ENCODE measurements at places on chromosomes 16 and 17.

DNA sequence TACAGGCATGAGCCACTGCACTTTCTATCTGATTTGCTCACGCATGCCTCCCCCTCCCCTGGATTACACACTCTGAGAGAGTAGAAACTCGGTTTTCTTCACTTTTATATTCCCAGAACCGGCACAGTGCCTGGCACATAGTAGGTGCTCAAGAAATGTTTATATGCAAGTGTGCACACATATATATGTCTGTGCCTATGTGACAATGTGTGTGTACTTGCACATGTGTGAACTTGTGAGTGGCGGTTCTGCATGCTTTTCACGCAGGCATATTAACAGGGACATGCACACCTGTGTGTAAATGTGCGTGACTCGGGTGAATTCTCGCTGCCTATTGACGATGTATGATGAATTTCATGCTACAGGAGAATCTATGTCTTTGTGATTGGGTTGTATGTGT is 22.1 kb upstream of the IL21R start:
- DNase-seq, result no peak

GRCh38 chr16:4769306-4769638 is 2.3 kb upstream of the ZNF500 start:
- no peak for DNase-seq

- DNase-seq, result no peak
These were observed 125.8 kb downstream of the DYNLRB2 start for GRCh38 chr16:80666378-80667250.

DNA sequence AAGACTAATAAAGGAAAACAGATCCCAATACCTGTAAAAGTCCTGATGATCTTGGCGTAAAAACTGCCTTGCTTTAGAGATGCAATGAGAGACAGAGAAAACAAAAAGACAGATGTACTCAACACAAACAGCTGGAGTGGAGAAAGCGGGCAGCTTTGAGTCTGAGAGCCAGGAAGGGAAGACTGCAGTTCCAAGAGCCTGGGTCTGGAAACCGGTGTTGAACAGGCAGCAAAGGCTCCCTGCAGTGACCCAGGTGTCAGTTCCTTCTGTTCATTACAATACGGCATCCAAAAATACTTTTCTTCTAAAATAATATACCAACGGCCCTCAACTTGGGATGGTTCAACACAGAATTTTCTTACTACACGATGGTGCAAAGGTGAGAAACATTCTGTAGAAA is 29.6 kb downstream of the VPS53 start:
- no peak for DNase-seq

DNA sequence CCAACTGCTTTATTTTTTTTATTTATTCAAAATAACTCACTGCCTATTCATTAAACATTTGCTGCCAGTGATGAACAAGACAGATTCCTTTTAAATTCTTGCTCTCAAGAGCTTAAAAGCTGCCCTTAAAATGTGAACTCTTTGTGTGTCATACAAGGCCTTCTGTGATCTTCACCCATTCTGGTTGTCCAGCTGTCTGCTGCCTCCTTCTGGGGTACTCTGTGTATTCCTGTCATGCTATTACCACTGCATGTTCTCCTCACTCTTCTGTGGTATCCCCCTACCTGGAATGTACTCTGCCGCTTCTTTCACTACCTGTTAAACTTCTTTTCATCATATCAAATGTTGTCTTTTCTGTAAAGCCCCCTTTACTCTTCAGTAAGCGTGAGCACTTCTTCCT is 165.8 kb downstream of the CHD9 start:
- no peak for DNase-seq

- no peak for DNase-seq
These were observed 292.7 kb downstream of the HAPSTR1 start for GRCh38 chr16:9384141-9384540.

DNA sequence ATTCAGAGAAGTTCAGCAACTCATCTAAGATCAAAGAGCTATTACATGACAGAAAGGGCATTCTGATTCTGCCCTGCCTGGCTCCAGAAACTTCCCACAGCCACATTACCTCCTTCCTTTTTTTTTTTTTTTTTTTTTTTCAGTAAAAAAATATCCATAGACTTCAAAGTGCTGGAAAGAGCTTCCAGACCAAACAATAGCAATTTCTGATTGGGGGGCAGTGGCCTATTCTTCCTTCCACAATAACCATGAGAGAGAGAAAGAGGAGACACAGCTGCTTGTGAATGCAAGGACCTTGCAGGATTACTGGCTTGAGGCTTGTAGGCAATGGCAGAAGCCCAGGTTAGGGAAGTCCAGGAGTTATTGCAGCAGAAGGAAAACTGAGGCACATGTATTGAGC is 151.0 kb upstream of the TOX3 start:
- DNase-seq, result no peak

DNA sequence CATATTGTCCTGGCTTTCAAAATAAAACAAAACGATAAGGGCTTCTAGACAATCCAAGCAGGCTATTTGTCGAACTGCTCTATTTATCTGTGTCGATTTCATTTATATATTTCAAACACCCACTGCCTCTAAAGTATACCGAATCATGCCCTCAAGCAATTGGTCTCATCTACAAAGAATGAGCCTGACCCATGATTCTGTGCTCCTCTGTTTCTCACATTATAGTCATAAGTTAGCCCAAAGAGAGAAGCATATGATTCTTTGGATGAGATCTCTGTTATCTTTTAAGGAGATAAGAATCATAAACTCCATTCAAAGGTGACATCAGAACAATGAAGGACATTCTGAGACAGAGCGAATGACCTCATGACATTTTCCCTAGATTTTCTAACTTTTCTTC is 191.1 kb downstream of the MAP2K6 start:
- no peak for DNase-seq

- DNase-seq, result no peak
These were observed at the start of gene BCL6B for GRCh38 chr17:7022781-7023571. Gene BCL6B, plus strand, starts transcription at chr17:7023050. Its CDS starts 622 bp downstream, at chr17:7023672.
